ENCODE measurements at places on chromosomes 12 and 14.

GRCh38 chr14:93115821-93116675, at the start of gene ITPK1:
TSS of gene ITPK1 (minus strand) at chr14:93115925. CDS start at chr14:93115163, 762 bp downstream.
- no peak for DNase-seq

GRCh38 chr14:22251090-22251489, 337.9 kb downstream of the DAD1 start:
- no peak for DNase-seq

- DNase-seq = no peak
These were observed 19.4 kb downstream of the GRIN2B start for GRCh38 chr12:13961971-13962370.

GRCh38 chr12:6165395-6165794, 34.8 kb upstream of the CD9 start:
- DNase-seq = no peak

- DNase-seq = no peak
These were observed 68.8 kb upstream of the SLC8A3 start for GRCh38 chr14:70257526-70257925.

DNA sequence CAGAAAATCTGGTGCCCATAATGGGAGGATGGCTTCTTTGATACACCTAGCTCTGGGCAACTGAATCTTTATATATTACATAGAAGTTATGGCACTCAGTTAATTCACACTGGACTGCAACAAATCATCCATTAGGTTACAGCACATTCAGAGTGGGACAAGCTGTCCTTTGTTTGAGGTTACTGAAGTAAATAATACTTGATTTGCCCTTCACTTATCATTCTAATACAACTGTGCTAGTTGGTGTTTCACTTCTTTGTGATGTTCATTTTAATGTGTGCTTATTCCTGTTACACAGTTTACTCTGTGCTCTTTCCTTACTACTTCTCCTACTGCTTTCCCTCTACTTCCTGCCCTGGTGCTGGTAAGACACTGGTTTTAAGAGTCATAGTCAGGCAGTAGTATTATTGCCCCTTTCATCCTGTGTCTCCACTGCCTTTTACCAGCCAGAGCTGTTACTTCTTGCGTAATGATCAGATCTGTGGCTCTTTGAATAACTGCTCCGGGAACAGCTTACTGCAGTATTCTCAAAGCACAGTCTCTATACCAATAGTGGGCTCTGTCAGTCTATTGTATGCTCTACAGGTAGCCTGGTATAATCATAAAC, 36.4 kb upstream of the GXYLT1 start:
- no peak for DNase-seq

- peak; percentile 32 for DNase-seq
These were observed 133.7 kb upstream of the C14orf180 start for GRCh38 chr14:104445832-104446381.

- DNase-seq = peak; percentile 56
These were observed 33.7 kb downstream of the PAH start for GRCh38 chr12:102883204-102883799.

- DNase-seq = no peak
These were observed 29.0 kb upstream of the AKAP6 start for GRCh38 chr14:32300136-32300535.

DNA sequence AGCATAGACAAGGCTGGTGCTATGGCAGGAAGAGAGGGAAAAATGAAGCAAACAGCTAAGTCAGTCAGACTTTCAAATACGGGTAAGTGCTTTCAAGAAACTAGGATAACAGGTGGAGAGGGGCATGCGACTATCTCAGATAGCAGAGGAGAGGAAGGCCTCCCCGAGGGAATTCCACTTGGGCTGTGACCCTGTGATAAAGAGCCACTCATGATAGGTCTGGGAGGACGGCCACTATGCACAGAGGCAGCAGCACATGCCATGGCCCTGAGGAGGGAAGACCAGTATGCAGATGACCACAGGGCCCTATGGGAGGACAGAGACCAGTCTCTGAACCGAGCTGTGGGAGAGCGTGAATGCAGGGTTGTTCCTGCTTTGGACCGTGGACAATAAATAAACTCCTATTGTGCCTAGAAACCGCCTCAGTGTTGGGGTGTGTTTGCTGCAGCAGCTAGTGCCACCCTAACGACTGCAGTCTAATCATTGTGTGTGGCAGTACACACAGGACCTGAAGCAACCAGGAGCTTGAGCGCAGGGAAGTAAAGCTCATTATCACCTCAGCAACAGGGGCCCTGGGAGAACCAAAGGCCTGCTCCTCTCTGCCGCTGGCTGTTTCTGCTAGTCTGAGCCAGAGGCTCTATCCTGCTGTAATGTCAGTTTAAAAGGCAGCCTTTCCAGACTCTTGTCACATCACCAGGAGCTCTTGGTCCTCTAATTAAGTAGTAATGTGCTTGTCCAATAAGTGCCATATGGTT, 119.1 kb downstream of the CACNA1C start:
- no peak for DNase-seq

- no peak for DNase-seq
These were observed 63.3 kb downstream of the BMP4 start for GRCh38 chr14:53893374-53893773.

DNA sequence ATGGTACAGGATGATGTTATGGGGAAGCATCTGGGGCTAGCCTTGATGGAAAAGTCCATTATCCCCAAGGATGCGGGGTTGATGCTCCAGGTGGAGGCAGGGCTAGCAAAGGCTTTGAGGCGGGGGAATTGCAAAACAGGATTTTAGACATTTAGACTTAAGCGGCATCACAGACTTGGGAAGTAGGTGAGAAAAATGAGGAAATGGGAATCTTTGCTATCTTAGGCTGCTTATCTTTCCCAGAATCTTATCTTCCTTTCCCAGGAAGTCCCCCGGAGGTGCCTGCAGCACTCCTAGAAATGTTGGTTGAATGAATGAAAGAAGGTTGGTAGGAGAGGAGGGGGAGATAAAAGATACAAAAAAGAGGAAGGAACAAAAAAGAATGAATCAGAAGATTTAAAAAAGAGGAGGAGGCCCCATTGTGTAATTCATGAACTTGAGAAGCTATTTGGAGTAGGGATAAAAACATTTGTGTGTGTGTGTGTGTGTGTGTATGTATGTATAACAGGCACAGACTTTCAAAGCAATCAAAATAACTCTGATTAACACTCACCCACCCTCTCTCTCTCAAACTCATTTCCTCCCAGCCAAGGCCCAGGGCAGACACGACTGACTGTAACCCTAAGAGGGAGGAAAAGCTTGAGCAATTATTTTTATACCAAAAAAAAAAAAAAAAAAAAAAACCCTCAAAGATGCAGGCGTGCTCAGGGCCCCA, 62.5 kb upstream of the TBX3 start:
- DNase-seq = no peak

GRCh38 chr12:107461222-107461975, 224.2 kb upstream of the PWP1 start:
- no peak for DNase-seq

DNA sequence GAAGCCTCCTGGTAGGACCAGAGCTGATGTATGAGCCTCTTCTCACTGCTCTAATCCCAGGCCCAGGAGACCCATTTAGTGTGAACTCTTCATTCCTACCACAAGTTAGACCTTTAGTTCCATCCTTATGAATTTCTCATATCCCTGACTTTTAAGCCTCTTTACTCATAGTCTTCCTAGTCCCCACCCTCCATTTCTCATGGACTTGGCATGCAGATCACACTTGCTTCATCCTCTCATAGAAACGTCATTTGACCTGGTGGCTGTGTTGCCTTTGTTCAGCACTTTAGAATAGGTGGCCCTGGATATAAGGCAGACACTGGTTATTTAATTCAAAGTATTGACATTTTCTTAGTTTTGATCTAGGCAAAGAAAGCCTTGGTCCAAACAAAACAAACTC, 99.5 kb downstream of the SLC16A7 start:
- no peak for DNase-seq

GRCh38 chr12:128077211-128077916, 189.6 kb upstream of the TMEM132C start:
- no peak for DNase-seq

- DNase-seq = no peak
These were observed 8.4 kb downstream of the RAPGEF3 start for GRCh38 chr12:47750229-47750798.

DNA sequence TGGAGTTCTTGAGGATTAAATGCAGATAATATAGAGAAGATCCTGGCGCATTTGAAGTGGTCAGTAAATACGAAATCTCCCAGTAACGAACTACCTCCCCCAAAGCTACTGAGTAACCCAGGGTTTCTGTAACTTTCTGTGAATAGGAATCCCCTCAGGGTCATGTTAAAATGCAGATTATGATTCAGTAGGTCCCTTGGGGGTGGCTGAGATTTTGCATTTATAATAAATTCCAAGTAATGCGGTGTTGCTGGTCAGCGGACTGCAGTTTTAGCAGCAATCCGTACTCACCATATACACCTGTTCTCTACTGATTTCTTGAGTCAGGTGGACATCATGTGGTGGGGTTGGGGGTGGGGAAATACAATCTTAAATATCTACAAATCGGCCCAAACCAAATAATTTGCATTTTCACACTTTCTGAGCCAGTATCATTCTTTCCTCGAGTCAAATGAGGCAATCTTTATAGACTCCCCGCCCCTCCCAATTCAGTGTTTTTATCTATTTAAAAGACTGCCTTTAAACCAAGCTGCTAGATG, 868 bp downstream of the SPATA7 start:
- DNase-seq = no peak

DNA sequence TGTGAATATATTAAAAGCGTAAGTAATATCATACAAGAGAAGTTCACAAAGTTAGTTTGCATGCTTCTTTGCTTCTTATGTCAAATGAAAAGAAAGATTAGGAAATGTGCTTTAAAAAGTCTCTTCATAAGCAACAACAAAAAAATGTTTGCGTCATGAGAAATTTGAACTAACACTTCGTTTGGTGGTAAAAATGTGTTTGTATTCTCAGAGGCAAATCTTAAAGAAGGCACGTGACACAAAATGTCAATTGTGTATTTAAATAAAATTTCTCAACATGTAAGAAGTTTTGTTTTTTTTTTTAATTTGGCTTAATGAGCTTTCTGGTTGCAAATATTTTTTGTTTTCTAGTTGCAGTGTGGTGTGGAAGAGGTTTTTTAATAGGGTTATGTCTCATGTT, 93.8 kb downstream of the TMTC2 start:
- DNase-seq = no peak

GRCh38 chr14:104499784-104500760, 79.5 kb upstream of the C14orf180 start:
- DNase-seq = no peak

GRCh38 chr12:66929121-66929520, 250.2 kb upstream of the GRIP1 start:
- DNase-seq = no peak

GRCh38 chr12:85206543-85206942, 73.5 kb upstream of the ALX1 start:
- peak; percentile 79 for DNase-seq

GRCh38 chr14:41285186-41285748, 321.4 kb upstream of the LRFN5 start:
- no peak for DNase-seq

DNA sequence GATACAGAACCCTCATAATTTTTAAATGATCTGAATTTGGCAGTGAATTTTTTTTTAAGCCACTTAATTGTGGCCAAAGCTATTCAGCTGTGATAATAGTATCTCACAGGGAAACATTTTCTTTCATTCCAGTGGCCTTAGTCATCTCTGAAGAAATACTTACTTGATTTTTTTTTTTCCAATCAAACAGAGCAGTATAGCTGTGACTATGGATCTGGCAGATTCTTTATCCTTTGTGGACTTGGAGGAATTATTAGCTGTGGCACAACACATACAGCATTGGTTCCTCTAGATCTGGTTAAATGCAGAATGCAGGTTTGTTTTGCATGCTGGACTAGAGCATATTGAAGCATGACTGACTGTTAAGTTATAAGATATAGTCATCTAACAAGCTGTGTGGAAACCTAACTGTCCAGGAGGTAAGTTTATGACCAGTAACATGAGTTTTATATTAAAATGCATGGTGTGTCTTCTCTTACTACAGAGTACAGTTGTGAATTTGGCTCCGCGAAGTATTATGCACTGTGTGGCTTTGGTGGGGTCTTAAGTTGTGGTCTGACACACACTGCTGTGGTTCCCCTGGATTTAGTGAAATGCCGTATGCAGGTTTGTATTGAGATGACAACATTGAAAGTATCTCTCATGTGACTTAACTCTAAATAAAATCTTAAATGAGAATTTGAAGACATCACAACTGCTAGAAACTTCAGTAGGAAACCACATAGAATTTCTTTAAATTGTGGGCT, 1.9 kb downstream of the SLC25A3 start:
- no peak for DNase-seq

GRCh38 chr14:98974113-98974512, 297.9 kb downstream of the BCL11B start:
- DNase-seq = no peak

DNA sequence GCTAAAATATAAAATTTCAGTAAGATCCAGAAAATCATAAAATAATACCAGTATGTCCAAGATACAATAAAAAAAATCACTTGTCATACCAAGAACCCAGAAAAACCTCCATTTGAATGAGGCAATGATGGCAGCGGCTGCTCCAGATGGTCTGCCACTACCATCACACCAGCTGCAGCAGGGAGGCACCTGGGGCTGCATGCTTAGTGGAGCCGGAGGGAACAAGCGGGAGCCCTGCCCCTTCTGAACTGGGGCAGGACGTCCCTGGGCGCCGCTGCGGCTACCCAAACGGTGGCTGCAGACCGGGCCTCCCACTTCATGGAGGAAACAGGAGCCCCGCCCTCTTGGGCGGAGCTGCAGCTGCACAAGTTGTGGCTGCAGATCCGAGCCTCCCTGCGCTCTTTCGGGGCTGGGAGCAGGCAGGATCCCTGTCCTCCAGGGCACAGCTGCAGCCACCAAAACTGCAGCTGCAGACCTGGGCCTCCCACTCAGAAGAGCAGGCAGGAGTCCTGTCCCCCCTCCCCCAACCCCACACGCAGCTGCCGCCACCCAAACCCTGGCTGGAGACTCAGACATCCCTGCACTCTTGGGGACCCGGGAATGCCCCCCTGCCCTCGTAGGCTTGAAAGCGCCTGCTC, 36.1 kb upstream of the OR5AU1 start:
- peak; percentile 29 for DNase-seq

DNA sequence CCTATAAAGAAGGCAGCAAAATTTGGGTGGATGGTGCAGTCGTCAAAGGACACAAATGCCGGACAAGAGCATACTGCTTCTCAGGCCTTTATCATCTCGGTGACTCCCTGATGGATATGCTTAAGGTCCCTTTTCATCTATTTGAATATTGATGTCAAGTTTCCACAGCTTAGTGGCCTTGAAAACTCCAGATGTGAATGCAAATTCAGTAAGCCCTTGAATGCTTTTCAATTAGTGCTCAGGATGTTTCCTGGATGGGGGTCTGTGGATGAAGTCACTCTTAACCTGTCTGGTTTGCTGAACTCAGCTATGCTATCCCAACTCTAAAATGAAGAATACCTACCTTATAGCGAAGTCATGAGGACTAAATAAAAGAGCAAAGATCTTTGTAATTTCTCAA, 10.7 kb downstream of the REM2 start:
- no peak for DNase-seq

GRCh38 chr14:91580876-91581577, 70.9 kb upstream of the PPP4R3A start:
- DNase-seq = no peak

GRCh38 chr12:52402873-52403540, 3.1 kb downstream of the KRT82 start:
- no peak for DNase-seq

GRCh38 chr14:69951263-69951662, 72.0 kb downstream of the SMOC1 start:
- DNase-seq = no peak

GRCh38 chr12:130484221-130484620, 146.5 kb downstream of the PIWIL1 start:
- DNase-seq = no peak

GRCh38 chr14:93629643-93630042, 158.6 kb downstream of the PRIMA1 start:
- DNase-seq = no peak
